Endothelial cell (in vitro differentiated cells): ENCODE measurements at places on chromosomes 12 and 14.

DNA sequence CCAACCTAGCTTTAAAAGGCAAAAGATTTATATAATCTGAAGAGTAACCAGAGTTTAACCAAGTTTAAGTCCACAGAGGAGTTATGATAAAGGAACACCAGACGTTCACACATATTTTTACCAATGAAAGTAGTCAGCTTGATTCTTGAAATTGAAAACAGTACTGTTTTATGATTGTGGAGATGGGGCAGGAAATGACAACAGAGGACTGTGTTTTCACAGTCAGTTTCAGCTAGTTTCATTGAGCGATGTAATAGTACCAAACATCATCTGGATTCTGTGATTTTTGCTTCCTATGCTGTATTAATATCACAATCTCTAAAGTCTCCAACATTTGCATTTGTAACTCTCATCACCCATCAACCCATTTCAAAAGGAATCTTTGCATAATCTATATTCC, 34.2 kb upstream of the SLC6A15 start:
- no peak for DNase-seq

DNA sequence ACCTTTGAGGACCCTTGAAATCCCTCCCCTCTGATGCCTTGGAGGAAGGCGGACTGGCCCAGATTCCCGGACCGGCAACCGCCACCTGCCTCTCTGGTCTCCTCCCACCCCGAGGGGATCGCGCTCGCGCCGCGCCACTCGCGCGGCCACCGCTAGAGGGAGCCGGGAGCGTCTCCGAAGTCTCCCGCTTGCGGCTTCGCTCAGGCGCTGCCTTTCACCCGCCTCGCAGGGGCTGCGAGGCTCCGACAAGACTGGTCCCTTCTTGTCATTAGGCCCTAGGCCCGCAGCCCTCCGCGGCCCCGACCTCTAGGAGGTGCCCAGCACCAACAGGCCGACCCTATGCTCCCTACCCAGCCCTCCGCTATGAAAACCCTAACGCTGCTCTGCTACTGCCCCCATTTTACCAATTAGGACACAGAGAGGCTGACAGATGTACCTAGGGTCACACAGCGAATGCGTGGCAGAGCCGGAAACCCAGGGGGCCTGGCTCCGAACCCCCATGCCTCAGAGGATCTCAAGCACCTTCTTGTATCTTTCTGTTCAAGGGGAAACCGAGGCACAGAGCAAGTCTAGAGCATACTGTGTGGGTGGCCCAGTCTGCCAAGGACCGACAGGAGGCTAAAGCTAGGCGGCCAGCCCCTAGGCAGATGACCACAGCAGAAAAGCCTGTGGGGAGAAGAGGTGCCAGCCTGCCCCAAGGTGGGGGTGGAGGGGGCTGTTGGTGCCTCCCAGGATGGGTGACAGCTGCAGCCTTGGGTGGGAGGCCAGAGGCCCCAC, 21.4 kb upstream of the VSX2 start:
- peak; percentile 94 for DNase-seq

DNA sequence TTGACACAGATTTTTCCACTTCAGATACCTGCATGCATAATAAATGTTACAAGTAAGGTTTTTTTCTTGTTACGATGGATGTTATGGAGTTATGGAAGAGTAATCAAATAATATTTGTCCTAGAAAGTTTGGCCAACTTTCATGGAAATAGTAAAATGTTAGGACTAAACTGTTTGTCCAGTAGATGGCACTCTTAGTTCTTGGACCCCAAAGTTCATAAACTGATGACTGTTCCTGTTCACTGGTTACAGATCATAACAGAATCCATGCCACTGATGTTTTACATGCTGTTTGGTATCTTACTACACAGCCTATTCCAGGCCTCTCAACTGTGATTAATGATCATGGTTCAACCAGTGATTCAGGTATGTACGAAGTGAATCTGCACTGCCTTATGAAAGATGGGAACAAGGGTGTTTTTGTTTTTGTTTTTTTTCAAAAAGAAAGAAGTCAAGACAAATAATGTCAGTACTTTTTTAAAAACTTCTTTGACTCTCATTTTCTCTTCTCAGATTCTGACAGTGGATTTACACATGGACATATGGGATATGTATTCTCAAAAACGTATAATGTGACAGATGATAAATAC, 48.8 kb upstream of the SLCO1C1 start:
- DNase-seq: no peak

- DNase-seq: no peak
These were observed 31.5 kb downstream of the SYNDIG1L start for GRCh38 chr14:74394549-74394948.

DNA sequence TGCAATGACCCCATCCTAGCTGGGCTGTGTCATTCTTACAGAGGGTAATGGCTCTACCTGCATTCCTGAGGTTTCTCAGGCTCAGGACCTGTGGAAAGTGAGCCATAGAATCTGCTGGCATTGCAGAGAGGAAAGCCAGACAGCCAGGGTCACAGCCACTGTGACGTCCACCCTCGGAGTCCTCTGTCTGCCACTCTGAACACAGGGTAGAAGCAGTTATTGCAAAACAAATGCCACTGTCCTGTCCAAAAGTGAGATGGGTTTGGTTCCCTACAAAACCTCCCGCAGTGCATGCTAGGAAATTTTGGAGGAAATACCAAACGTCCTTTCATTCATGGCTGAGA, 37.8 kb downstream of the TNFAIP2 start:
- no peak for DNase-seq

DNA sequence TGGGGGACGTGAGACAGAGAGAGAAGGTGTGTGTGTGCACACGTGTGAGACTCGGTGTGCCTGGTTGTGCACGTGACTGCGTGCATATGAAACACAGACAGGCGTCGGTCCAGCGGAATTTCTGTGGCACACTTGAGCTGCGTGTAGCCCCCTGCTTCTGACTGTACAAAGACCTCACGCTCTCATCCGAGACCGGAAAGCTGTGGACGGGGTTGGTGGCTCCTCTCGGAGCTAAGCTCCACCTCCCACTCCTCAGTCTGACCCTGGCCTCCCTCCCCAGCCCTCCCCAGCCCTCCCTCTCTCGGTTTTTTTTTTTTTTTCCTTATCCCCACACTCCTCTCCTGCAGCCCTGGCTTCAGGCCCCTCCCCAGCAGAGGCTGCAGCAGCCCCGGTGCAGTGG, 8.3 kb upstream of the C14orf180 start:
- no peak for DNase-seq

DNA sequence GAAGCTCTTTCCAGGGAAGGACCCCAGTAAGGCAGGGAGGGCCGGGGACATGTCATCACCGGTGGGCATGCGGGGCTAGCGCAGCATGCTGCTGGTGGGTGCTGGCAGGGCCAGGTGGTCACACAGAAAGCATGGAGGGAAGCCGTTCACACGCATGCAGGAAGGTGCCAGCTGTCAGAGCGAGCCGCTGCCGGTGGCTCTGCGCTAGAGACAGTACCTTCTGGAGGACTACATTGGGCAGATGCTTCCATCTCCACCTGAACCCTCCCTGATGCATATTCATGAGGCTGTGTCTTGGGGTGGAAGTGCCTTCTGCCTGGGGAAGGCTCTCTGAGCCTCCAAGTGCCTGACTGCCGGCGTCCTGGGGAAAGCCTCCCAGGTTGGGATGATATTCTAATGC, 203.8 kb downstream of the CALM1 start:
- no peak for DNase-seq

GRCh38 chr14:106506881-106507305, 980.5 kb downstream of the TMEM121 start:
- no peak for DNase-seq

GRCh38 chr12:94743174-94743573, 92.8 kb upstream of the TMCC3 start:
- no peak for DNase-seq

GRCh38 chr12:70443062-70443673, 77.1 kb downstream of the KCNMB4 start:
- no peak for DNase-seq

- DNase-seq: no peak
These were observed 17.8 kb upstream of the CD9 start for GRCh38 chr12:6182279-6182898.

DNA sequence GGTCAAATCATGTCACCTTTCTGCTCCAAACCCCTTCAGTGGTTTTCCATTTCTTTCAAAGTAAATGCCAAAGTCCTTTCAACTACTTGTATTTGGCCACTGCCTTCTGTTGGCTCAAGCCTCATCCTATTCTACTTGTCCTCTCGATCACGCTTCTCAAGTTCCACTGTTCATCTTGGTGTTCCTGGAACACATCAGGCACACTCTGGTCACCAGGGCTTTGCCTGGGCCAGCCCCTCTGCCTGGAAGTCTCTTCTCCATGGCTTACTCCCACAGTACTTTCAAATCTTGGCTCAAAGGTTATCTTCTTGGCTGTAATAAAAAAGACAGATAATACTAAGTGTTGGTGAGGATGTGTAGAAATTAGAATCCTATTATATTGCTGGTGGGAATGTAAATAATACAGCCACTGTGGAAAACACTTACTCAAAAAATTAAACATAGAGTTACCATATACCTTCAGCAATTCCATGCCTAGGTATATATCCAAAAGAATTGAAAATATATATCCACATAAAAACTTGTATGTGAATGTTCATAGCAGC, 17.3 kb upstream of the PPFIBP1 start:
- DNase-seq: no peak

GRCh38 chr12:95218150-95219133, 835 bp downstream of the VEZT start:
- DNase-seq: peak; percentile 9

- DNase-seq: peak; percentile 11
These were observed 1.3 kb upstream of the RASSF3 start for GRCh38 chr12:64608901-64609535.

- DNase-seq: no peak
These were observed 8.4 kb downstream of the FGD4 start for GRCh38 chr12:32407795-32408194.

- DNase-seq: no peak
These were observed 45.8 kb upstream of the LALBA start for GRCh38 chr12:48615681-48616080.

DNA sequence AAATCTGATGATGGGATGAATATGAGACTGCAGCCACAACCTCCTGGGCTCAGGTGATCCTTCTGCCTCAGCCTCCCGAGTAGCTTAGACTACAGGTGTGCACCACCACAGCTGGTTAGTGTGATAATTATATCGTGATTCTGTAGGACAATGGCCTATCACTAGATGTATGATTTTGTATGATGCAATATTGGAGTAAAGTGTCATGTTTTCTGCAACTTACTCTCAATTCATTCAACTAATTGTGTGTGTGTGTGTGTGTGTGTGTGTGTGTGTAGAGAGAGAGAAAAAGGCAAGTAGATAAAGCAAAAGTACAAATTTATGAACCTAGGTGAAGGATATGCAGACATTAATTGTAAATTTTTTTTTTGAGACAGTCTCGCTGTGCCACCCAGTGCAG, 10.7 kb downstream of the RAD52 start:
- DNase-seq: no peak

DNA sequence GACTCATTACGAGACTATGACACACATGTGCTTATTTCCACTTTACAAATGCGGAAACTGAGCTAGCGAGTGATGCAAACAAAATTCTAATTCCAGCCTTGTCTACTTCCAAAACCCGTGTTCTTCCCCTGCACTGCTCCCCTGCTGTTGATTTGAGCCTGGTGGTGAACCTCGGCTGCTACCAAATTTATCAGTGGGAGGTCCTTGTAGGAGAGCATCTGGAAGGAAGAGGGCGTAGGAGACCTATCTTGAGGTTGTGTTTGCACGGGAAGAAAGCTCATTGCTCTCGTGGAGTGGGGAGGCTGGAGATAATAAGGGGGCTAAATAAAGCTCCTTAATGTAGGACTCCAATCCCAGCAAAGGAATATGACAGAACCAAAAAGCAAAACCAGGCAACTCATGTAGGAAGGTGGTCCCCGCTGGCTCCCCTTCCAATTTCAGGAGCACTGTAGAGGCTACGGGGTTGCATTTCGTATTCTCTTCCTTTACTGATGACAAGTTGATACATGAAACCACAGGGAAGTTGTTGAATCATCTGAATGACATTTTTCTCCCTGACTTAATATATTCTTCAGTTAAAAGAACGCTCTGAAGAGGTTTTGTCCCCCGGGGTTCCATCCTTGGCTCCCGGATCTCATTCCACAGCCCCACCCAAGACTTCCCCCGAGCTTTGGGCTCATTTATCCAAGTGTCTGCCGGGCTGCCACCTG, 52.6 kb downstream of the FZD10 start:
- DNase-seq: no peak

DNA sequence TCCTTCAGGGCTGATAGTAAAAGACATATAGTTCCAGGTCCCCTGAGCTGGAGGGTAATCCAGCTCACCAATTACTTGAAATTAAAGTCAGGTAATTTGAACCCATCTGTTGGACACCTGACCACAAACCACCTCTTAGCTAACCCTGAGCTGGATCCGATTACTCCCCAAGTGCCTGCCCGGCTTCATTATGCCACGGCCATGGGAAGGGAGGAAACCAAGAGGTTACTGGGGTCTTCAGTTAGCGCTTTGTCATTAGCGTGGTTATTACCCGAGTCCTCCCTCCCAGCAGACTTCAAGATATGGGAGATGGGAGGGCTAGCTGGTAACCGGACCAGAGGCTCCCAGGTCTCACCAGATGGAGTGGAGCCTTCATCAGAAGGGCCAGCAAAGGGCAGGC, 1071.4 kb downstream of the BCL11B start:
- DNase-seq: no peak

- no peak for DNase-seq
These were observed 49.7 kb downstream of the SNAPC1 start for GRCh38 chr14:61811882-61812346.

- no peak for DNase-seq
These were observed 284.4 kb downstream of the MDGA2 start for GRCh38 chr14:47390831-47391504.

GRCh38 chr14:62098357-62098756, 336.1 kb downstream of the SNAPC1 start:
- DNase-seq: no peak

- peak; percentile 28 for DNase-seq
These were observed 1.9 kb downstream of the GALNT16 start for GRCh38 chr14:69261761-69262331.

GRCh38 chr14:80117876-80118275, 93.4 kb downstream of the DIO2 start:
- no peak for DNase-seq

- no peak for DNase-seq
These were observed 1035.6 kb upstream of the TMEM132C start for GRCh38 chr12:127231371-127231770.

DNA sequence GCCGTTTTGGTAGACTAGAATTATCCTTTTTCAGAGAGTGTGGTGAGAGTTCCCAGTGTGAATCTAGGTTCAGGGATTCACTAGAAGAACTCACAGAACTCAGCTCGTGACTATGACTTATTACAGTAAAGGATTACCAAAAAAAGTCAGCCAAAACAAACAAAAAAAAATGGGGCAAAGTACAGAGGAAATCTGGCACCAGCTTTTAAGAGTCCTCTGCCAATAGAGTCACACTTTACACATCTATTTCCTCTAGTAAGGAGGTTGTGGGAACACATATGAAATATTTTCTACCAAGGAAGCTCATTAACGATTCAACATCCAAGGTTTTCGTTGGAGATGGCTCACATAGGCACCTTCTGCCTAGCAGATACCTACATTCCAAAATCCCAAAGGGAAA, 28.2 kb downstream of the TSPAN19 start:
- no peak for DNase-seq

GRCh38 chr14:55126932-55127459, 2.1 kb upstream of the LGALS3 start:
- no peak for DNase-seq

GRCh38 chr14:93049867-93050331, 65.8 kb downstream of the ITPK1 start:
- peak; percentile 47 for DNase-seq
